ENCODE measurements at places on chromosomes 6 and 20.

GRCh38 chr6:56430629-56431600, 183.5 kb upstream of the COL21A1 start:
- DNase-seq, result no peak

DNA sequence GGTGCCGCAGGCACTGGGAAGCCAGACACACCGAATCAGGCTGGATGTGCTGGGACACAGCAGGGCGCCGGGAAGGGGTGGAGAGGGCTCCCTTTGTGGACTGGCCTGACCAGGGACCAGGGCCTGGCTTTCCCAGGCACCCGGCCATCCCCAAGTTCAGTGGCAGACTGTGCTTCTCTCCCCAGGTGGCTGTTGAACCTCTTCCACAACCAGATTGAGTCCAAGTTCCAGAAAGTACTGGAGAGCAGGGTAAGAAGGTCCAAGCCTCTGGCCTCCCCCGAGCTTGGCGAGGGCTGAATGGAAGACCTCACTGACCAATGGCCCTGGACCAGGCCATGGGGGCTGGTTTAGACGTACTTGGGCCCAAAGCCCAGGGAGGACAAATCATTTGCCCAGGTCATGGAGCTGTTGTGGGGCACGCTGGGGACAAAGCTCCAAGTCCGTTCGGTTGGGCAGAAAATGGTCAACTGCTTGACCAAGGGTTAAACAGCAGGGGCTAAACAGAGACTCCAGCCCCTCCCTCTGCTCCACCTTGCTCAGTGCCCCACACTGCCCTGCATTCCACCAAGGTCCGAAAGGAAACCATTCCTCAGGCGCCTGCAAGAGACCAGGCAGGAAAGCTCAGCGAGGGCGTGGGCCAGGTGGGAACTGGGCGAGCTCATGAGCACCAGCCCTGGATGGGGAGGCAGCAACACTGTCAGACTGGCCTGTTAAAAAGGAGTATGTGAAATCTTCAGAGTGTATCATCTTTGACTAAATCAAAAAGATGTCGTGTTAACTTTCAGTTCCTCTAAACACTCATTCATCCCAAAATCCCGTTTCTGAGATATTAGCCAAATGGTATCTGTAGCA, 9.1 kb downstream of the LBP start:
- DNase-seq, result peak; percentile 25

DNA sequence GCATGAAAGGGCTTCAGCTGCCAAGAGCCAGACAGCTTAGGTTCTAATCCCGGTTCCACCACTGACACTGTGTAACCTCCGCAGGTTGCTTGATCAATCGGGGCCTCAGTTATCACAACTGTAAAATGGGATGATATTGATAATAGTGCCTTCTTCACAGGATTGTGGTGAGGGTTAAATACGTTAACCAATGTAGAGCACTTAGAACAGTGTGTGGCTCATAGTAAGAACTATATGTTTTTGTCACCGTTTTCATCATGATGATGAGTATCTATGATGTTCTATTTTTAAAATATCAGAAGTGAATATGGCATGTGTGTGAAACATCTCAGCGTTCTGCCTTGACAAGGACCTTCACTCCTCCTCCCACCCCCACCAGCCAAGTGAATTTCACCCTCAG, 10.3 kb upstream of the MAPK13 start:
- no peak for DNase-seq

- peak; percentile 56 for DNase-seq
Measured at GRCh38 chr6:52839124-52840055, 1.2 kb downstream of the GSTA5 start.

DNA sequence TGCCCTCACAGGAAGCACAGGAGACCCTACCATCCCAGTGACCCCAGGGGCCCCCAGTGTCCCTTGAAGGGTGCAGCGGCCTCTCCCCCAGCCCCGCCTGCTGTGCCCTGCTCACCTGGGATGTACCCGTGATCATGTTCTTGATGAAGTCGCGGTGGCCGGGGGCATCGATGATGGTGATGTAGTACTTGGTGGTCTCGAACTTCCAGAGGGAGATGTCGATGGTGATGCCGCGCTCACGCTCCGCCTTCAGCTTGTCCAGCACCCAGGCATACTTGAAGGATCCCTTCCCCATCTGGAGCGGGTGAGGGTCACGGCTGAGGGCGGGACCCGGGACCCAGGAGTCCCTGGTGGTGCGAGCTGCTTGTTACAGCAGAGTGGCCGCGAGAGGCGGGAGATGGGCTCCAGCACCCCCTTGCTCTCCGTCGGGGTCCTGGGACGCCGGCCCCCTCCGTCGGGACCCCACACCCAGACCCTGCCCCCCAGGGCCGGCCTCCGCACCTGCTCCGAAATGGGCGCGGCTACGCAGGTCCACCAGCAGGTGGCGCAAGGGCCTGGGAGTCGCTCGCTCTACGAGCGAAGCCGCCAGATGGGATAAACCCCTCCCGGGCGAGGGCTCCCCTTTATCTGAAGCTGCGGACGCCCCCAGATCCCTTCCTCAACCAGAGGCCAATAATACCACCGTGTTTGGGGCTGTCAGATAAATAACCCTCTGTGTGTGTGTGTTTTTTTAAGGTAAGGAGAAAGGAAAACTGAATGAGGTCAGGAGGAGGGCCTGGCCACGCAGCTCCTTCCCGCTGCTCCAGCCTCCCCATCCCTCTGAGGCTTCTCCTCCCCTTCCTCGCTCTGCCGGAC, 2.9 kb downstream of the EEF1A2 start:
- peak; percentile 89 for DNase-seq

GRCh38 chr6:45930420-45931040, 85.1 kb downstream of the CLIC5 start:
- peak; percentile 68 for DNase-seq

- DNase-seq, result no peak
Measured at GRCh38 chr20:33612001-33612400, 50.1 kb upstream of the C20orf144 start.

GRCh38 chr6:111482188-111482958, 645 bp downstream of the REV3L start:
- DNase-seq, result peak; percentile 34

DNA sequence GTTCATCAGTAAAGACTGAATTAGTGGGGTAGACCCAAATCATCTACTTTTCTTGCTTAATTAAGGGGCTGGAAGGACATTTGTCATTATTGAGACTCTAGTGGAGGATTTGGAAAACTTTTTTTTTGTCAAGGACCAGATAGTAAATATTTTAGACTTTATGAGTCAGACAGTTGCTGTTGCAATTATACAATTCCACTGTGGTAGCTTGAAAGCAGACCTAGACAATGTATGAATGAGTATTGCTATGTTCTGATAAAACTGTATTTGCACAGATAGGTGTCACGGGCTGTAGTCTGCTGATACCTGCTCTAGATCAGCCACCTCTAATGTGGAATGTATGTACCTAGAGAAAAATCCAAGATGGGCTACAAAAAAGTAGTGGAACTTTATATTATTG, 175.0 kb downstream of the CARMIL1 start:
- no peak for DNase-seq

- DNase-seq, result no peak
Measured at GRCh38 chr6:110285306-110286060, 72.7 kb downstream of the METTL24 start.

GRCh38 chr20:7980332-7981046, 39.1 kb downstream of the TMX4 start:
- peak; percentile 46 for DNase-seq

GRCh38 chr6:31899882-31900722, 1.8 kb downstream of the ZBTB12 start:
- no peak for DNase-seq

DNA sequence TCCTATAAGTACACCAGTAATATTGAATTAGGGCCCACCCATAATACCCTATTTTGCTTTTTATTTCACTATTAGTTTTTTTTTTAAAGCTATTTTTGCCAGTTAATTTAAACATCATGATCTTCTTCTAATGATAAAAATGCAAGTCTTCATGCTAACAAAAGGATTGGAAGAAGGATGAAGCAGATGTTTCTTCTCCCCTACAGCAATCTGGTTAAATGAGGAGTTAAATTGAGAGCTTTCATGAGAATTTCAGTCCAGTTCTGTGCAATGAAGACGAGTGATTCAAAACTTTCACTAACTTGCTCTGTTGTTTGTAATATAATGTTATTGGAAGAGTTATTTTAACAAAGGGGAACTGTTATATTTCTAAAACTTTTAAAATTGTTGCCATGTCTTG, 3.4 kb downstream of the HMGN4 start:
- DNase-seq, result no peak

DNA sequence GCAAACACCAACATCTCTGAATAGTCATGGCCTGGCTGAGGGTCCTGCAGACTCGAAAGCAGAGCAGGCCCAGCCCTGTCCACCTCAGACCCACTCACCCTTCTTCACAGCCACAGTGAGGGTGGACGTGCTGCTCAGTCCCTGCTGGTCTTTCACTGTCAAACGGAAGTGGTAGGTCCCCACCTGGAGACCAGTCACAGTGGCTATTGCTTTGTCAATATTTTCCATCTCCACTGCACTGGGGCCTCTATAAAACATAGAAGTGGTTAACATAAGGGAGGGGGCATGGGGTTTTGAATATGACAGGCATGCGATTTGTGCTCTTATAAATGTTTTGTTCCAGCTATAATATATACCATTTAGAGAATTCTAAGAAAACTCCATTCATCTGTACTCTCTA, 73.9 kb downstream of the ALDH5A1 start:
- no peak for DNase-seq

GRCh38 chr6:146914489-146915483, 289.4 kb upstream of the STXBP5 start:
- no peak for DNase-seq

GRCh38 chr6:21273451-21273850, 320.1 kb upstream of the SOX4 start:
- DNase-seq, result no peak

DNA sequence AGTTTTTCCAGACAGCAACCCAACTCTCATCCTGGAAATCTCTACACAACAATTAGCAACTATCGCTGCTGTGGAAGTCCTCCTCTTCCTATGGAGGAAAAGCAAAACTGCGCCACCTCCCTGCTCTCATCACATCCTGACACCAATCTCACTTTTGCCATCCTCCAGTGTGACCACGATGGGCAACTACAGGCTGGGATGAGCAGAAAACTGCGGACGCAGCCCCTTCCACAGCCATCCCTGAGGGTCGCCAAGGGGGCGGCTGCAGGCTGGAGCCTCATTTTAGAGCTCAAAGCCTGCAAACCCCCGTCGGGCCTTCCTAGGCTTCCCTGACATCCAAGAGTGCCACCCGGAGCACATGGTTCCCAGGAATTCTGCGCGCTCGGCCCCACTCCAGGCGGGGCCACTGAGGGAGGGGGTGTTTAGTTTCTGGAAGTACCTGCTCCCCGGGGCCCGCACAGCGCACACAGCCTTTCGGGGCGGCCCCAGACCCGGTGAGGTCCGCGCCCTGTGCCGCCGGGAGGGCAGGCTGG, 1.2 kb downstream of the TCFL5 start:
- DNase-seq, result no peak

DNA sequence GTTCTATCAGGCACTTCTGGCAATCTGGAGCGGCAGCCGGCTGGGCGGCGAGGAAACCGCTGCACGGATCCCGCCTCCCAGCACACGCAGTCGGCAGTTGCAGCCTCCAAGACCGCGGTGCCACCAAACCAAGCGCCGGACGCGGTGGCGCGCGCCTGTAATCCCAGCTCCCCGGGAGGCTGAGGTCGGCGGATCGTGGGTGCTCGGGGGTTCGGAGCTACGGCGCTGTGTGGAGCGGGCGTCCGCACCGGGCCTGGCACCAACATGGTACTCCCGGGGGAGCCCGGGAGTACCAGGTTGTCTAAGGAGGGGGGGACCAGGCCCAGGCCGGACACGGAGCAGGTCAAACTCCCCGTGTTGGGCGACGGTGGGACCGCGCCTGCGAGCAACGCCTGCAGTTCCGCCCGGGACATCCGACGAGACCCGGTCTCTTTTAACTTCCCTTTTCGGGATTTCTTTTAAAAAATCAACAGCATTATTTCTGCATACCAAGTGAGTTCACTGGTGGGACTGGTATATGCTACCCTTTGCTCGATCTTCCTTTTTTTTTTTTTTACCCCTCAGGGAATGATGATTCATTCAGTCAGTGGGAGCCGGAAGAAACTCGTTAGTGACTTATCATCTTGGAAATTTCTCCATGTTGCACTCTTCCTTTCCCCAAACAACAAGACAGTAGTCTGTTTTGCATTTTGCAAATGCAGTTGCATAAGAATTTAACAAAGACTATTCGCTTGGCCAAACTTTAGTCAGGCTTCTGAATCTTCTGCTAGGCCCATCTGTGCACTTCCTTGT, 27.6 kb downstream of the ZNF311 start:
- DNase-seq, result peak; percentile 32

- DNase-seq, result no peak
Measured at GRCh38 chr20:52896348-52896747, 75.8 kb upstream of the TSHZ2 start.

GRCh38 chr6:65558071-65558470, 149.0 kb downstream of the EYS start:
- no peak for DNase-seq

- no peak for DNase-seq
Measured at GRCh38 chr20:20803011-20803410, 90.6 kb upstream of the RALGAPA2 start.

- no peak for DNase-seq
Measured at GRCh38 chr6:22680950-22681349, 111.6 kb downstream of the HDGFL1 start.

GRCh38 chr6:118319894-118320649, 228.0 kb upstream of the PLN start:
- no peak for DNase-seq

DNA sequence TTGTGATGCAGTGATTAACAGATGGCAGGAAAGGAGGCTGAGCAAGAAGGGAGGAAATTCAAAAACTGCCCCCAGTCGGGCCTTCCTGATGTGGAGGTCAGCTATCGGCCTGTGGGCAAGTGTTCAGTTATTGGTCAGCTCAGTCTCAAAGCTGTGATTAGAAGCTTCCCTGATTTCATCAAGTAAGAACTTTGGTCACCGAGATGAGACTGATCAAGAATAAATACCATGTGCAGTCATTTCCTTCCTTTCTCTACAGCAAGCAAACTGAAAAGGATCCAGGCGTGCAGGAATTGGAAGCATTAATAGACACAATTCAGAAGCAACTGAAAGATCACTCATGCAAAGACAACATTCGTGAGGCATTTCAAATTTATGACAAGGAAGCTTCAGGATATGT, 69.7 kb downstream of the EFHC1 start:
- no peak for DNase-seq

DNA sequence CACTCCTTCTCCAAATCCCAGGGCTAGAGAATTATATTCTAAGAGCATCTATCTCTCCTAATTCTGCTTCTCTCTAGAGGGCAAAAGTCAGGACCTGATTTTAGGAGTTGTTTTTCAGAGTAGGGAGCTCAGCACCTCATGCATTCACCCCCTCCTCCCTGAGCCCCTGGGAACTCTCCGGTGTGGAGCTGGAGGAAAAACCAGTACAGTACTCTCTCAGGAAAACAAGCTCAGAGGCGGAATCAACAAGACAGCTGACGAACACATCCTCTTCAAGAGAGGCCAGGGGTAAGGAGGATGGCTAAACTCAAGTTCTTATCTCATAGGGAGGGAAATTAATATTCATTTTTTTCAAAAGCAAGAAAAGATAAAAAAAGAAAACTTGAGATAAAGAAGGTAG, 120.1 kb upstream of the CDYL start:
- no peak for DNase-seq

- DNase-seq, result no peak
Measured at GRCh38 chr6:36368921-36369865, 18.3 kb downstream of the ETV7 start.

GRCh38 chr6:47495207-47495606, 17.6 kb downstream of the CD2AP start:
- no peak for DNase-seq

- DNase-seq, result no peak
Measured at GRCh38 chr6:49543087-49543858, 7.2 kb upstream of the C6orf141 start.

GRCh38 chr6:26043384-26044139, 43.7 kb upstream of the HFE start:
- DNase-seq, result peak; percentile 82

Measured in GM10248 (cell line).